HepG2 (cell line): ENCODE measurements at places on chromosomes 3 and 15. TPM values are rescaled to one million over a fixed set of nuclear protein-coding genes. Genes with fewer than 3 reads are reported as not detected.

DNA sequence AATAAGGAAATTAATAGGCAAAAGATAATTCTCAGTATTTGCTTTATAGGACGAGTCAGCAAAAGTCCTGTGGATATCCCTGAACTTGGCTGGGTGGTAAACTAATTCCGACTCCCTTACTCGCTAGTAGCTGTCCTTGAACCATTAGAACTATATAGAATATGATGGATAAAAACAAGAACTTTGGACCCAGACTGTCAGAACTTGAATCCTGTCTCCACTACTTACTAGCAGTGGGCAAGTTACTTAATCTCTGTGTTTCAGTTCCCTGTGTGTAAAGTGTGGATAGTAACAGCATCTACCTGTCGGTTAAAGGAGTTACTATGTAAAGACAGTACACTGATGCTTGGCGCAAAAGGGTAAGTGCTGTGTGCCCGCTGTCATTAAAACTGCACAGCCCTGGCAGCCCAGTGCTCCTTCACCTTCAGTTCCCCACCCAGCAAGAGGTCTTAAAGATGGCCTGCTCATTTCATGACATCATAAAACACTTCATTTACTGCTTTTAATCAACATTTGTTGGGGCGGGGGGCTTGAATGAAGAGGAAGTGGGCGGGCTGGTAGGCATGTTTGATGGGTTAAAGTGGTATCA is 7.3 kb downstream of the TPM1 start:
- peak; percentile 56 for DNase-seq

DNA sequence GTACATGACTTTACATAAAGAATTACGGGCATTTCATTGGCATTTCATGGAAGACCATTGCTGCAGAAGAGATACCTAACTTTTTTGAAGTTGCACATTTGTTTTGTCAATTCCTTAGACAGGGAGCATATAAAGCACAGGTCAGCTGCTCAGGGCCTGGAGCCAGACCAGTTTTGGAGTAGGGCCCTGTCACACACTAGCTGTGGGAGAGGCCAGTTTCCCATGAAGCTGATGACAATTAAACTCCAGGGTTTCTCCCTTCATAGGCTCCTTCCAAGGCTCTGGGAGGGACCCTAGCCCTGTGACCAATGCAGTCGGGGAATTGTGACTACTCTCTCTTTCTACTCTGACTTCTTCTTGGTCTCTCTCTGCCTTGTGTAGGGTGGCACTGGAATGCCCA is 107.3 kb upstream of the SELENOK start:
- DNase-seq, result no peak

DNA sequence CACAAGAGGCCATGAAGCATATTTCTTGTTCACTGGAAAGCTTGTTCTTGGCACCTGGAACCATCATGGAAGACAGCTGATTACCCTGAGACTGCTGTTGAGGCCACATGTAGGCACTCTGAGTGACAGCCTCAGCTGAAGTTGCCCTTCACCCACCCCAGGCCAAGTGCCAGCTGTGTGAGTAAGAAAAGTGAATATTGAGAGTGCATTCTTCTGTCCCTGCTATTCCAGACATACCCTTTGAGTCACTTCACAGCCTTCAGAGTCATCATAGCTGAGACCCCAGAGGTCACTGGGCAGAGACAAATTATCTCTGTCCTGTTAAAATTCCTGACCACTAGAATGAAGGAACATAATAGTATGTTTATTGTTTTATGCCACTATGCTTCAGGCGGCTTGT is 79.6 kb downstream of the NFKBIZ start:
- DNase-seq, result no peak

DNA sequence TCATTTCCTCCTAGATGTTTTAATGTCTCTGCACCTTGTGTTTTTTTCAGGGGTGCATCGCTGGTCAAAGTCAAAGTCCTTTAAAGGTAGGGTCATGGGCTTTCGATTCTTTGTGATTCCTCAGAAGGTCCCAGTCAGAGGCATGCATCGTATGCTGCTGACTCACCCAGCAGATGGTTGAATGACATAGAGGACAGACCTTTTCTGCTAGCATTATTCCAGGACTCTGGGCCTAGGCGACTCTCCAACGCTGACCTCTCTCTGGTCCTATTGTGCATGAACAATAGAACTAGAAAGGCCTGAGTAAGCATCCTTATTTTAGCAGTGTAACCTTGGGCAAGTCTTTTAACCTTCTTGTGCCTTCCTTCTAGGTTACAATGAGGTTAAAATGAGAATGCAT is 75.9 kb downstream of the DGKG start:
- no peak for DNase-seq

DNA sequence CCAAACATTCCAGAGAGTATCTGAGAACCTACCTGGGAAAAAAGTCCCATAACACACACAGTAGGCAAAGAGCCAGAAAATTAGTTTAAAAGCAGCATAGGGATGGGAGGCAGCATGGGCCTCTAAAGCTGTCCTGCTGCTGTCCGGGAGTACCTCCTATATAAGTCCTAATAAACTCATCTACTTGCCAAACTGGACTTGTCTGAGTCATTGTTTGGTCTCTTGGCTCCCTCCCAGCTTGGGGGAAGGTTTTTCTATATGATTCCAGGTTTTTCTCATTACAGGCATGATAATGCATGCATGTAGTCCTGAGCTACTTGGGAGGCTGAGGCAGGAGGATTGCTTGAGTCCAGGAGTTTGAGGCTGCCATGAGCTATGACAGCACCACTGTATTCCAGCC is 17.5 kb upstream of the HACD2 start:
- DNase-seq, result peak; percentile 78

DNA sequence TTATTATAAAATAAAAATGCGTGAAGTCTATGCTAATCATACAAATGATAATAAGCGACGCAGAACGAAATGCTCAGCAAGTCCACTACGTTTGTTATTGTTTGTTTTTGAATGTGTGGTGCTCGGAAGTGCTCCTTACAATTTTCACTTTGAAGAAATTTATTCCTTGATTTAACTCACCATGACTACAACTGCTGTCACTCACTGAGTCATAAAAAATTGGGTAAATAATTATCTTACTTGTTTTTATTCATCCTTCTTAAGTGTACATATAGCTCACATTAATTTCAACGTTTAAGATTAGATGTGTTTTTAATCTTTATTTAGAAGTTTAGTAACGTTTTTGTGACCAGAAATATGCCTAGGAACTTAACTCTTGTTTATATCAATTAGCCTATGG is 66.7 kb upstream of the NANOGP8 start:
- no peak for DNase-seq

- DNase-seq, result no peak
Measured at GRCh38 chr3:123618768-123619484, 34.1 kb upstream of the HACD2 start.

DNA sequence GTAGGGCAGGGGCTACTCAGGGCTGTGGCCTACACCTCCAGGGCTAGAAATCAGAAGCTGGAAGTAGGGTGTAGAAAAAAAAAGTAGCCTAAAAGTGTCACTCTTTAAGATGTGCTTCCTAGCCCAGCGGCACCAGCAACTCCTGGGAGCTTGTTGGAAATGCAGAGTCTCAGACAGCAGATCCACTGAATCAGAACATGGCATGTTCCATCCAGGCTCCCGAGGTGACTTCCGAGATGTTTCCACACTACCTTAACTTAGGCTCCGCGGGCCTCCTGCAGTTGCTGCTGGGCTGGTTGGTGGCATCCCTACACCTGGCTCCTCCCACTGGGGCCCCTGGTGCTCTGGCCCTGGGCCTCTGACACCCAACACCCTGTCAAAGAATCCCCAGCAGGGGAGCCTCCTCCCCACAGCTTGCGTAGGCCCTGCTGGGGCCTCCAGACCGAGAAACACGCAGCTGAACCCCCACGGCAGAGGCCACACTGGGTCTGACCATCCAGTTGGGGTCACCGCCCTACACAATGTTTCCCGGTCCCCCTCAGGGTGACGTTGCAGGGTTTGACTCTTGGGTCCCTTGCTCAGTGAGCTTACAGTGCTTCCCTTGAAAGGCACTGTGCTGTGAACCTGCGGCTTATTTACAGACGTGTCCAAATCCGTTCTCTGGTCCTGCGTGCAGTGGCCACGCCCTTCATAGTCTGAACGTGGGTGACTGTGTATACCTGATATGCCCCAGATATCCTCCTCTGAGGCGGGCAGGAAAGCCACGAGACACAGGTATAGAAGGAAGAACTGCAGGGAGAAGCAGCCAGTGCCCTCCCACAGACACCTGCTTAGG is 46.5 kb downstream of the FAM174B start:
- no peak for DNase-seq

DNA sequence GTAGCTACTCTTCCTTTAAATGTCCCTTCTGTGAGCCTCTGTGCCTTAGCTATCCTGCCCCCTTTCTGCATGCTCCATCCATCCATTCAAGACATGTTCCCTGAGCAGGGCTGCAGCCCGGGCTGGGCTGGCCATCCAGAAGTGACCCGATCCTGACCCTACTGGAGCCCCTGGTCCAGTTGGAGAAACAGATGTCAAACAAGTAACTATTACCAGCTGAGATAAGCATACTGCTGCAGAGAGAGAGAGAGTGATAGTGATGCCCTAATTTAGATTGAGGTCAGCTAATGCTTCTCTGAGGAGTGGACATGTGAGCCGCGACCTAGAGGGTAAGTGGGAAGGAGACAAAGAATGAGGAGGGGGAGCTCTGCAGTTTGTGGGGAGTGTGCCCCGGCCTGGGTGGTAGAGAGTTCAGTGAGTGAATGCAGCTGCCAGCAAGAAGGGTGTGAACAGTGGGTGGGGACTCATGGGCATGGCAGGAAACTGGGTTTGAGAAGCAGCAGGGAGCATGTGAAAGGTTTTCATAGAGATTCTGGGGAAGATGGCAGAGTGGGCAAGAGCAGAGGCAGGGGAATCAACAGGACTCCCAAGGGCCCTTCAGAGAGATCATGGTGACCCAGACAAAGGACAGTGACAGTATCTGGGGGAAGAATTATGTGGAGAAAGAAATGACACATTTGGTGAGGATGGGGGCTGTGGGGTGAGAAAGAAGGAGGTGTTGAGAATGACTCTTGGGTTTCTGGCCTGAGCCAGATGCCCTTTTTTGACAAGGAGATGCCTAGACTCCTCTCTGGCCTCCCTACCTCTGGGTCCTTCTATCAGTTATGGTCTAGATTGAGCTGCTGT is 44.9 kb downstream of the CHCHD6 start:
- no peak for DNase-seq

GRCh38 chr3:17845026-17845812 is 102.8 kb upstream of the TBC1D5 start:
- no peak for DNase-seq

DNA sequence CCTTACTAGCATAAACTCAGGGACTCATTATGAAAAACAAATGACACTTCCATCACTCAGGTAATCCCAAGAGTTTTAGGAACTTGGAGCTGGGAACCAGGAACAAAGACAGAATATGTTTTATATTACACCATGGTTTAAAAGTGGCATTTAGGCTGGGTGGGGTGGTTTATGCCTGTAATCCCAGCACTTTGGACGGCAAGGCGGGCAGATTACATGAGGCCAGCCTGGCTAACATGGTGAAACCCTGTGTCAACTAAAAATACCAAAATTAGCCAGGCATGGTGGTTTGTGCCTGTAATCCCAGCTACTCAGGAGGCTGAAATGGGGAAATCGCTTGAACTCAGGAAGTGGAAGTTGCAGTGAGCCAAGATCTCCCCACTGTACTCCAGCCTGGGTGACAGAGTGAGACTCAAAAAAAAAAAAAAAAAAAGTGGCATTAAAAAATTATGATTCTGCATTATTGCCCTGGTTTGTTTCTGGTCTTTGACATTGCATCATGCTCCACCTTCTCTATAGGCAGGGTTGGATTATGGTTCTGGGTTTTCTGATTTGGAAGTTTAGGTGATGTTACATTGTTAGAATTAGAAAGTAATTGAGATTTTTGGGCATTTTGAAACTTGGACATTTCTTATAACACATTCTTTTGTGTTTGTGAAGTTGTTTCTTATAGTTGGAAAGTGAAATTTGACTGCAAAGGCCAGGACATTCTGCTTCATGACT is 19.0 kb downstream of the SQOR start:
- no peak for DNase-seq

DNA sequence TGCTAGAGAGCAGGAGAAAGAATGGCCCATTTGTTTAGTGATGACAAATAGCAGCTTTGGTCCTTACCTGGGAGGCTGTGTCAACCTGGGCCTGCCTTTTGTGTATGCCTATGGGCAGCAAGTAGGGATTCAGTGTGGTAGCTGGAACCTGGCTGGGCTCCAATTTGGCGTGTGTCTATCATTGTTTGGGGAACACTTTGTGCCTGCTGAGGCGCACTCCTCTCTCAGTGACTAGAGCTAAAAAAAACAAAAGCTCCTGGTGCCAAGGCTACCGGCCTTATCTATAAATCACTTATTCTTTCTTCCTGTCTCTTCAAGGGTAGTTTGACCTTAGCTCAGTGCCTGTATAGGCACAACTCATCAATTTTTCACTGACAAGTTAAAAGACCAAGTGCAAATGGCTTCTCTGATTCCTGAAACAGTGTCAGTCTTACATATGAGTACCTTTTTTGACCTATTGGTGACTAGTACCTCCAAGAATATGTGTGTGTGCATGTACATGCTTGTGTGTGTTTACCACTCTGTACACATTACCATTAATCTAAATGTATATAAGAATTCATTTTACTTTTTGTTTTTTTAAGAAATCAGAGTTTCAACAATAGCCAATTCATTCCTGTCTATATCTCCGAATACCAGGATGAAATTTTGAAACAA is 54.6 kb downstream of the GMNC start:
- peak; percentile 2 for DNase-seq

GRCh38 chr3:194314388-194315068 is 36.6 kb downstream of the CPN2 start:
- DNase-seq, result no peak

DNA sequence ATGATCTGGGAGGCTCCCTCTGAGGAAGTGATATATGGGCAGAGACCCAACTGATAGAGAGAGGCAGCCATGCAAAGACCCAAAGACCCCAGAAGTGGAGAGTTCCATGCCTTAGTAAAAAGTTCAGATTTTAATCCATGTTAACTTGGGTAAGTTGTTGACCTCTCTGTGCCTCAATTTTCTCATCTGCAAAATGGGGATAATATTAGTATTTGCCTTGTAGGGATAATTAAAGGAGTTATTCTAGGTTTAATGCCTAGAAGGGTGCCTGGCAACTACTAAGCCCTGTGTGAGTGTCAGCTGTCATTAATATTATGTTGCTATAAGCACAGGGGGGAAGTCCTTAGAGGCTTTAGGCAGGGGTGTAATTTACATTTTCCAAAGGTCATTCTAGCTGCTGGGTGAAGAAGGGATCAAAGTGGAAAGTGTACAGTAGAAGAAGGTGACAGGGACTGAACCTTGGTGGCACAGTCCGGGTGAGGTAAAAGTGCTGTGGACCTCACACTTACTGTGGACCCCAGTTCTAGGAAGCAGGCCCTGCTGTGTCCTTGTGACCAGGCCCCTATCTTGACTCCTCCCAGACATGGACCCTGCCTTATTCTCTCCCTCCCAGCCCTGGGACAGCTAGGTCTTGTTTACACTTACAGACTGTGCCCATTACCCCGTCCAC is 3.0 kb upstream of the RAD18 start:
- DNase-seq, result no peak

Gene RBM15B
- 8.2 and 8.5 TPM in 2 replicates for polyA plus RNA-seq

GRCh38 chr3:120258009-120258408 is 27.0 kb downstream of the GPR156 start:
- DNase-seq, result no peak

DNA sequence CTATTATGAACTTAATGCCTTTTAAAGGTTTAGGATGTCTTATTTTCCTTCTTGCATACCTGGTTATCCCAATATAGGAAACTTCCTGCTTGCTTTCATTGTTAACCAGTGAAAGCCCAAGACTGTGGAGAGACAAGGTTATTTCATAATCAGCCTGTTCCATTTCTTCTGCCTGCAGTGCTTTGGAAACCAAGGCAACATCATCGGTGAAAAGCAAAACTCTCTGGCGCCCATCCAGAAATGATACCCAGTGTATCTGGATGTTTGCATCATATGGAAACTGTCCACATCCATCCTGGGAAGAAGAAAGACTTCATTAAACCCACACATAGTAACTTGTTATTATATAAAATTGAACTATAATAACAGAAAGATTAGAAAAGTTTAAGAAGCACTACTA is 170.1 kb downstream of the VPS13C start:
- DNase-seq, result no peak
